ENCODE measurements at places on chromosomes 12 and 14. TPM values are rescaled to one million over a fixed set of nuclear protein-coding genes. Genes with fewer than 3 reads are reported as not detected.

DNA sequence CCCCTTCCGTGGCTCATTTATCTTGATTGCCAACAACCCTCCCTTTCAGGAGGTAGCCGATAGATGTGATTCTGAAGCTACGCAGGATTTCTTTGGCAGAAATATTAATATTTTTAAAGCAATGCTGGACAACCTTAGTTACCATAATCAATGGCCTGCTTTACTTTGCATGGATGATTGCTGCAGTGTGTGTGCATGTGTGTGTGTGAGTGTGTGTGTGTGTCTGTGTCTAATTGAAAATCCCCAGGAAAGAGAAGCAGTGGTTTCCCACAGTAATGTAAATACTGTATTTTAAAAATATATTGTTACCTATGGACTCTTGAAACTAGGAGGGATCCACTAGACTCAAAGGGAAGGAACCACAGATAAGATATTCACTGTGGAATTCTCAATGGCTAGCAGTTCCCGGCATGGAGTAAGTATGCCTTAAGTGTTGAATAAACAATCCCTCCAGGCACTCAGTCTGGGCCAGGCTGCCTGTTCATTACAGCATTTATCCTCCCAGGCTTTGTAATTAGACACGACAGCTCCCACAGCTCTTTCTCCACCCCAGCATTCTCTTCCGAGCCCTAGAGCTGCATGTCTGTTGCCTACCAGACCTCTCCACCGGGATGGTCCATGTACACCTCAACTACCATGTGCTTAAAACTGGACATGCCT, 22.5 kb upstream of the C14orf132 start:
- no peaks in the 10 kb centered on the region for H3K4me1 ChIP-seq
- DNase-seq = no peak
- H3K27me3 ChIP-seq = peaks cover 28% of the 10 kb centered on the region
- H3K27ac ChIP-seq = no peak overlapping the region
- no peak overlapping the region for H3K4me3 ChIP-seq

- no peaks in the 10 kb centered on the region for H3K36me3 ChIP-seq
- no peak for DNase-seq
- H3K27me3 ChIP-seq = peaks cover 4% of the 10 kb centered on the region
Observed at GRCh38 chr12:13194401-13195110, 2.0 kb upstream of the EMP1 start.

GRCh38 chr12:58030566-58031279, 89.4 kb downstream of the ATP23 start:
- no peaks in the 10 kb centered on the region for H3K27me3 ChIP-seq
- DNase-seq = no peak
- no peak overlapping the region for H3K27ac ChIP-seq
- H3K4me1 ChIP-seq = no peaks in the 10 kb centered on the region

- no peak for DNase-seq
- H3K36me3 ChIP-seq = no peaks in the 10 kb centered on the region
- no peak overlapping the region for H3K4me3 ChIP-seq
- no peak overlapping the region for H3K27ac ChIP-seq
- peaks cover 7% of the 10 kb centered on the region for H3K4me1 ChIP-seq
Observed at GRCh38 chr12:52260361-52261207, 13.9 kb upstream of the KRT86 start.

DNA sequence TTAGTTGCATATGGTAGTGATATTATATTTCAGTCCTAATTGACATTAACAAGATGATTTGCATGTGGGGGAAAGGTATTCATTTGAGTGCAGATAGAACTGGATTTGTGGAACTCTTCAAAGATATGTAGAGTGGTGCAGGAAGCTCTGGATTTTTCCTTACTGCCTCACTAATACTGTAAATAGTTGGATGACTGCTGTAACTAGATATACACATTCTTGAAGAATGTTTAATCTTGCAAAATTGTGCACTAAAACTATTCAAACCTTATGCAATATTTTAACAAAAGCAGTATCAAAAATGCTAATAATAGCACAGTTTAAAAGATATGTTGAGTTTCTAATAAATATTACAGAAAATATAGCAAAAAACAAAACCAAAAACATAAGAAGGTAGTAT, 43.1 kb upstream of the ATF7IP start:
- no peak overlapping the region for H3K4me3 ChIP-seq
- DNase-seq = no peak
- H3K27me3 ChIP-seq = no peaks in the 10 kb centered on the region
- H3K4me1 ChIP-seq = no peaks in the 10 kb centered on the region
- H3K27ac ChIP-seq = no peak overlapping the region

- H3K27ac ChIP-seq = no peak overlapping the region
- no peak overlapping the region for H3K4me3 ChIP-seq
- no peaks in the 10 kb centered on the region for H3K4me1 ChIP-seq
- H3K27me3 ChIP-seq = no peaks in the 10 kb centered on the region
- no peaks in the 10 kb centered on the region for H3K36me3 ChIP-seq
- DNase-seq = no peak
Observed at GRCh38 chr12:72901685-72902084, 629.5 kb downstream of the TRHDE start.

DNA sequence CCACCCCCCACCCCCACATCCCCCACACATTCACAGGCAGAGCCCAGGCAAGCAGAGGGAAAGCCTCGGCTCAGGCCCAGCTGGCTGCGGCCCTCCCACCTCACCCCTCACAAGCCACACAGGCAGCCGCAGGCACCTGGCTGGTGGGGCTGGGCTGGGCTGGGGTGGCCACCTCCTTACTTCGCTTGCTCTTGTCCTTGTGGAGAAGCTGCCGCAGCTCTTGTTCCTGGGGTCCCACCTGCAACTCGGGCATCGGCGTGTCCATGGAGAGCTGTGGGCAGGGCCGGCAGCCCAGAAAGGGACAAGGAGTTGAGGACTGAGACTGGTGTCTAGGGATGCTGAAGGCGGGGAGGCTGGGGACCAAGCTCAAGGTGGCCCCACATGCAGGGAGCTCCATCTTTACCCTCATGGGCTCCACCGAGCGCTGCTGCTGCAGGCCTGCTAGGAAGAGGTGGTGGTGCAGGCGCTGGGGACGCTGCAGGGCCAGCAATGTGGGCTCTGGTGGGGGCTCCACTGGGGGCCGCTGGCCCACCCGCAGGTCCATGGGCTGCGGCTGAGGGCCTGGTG, 21.2 kb downstream of the HDAC7 start:
- H3K27me3 ChIP-seq = no peaks in the 10 kb centered on the region
- H3K4me3 ChIP-seq = no peak overlapping the region
- peaks cover 63% of the 10 kb centered on the region for H3K36me3 ChIP-seq
- peak overlapping the region; percentile 78 for H3K27ac ChIP-seq
- H3K4me1 ChIP-seq = peaks cover 51% of the 10 kb centered on the region

- no peak overlapping the region for H3K4me3 ChIP-seq
- no peak for DNase-seq
Observed at GRCh38 chr12:81517296-81517695, 241.9 kb downstream of the PPFIA2 start.

GRCh38 chr14:102096569-102097188, 9.8 kb upstream of the HSP90AA1 start:
- no peak overlapping the region for H3K27ac ChIP-seq
- H3K27me3 ChIP-seq = no peaks in the 10 kb centered on the region
- no peak overlapping the region for H3K4me3 ChIP-seq

- peak; percentile 3 for DNase-seq
- no peak overlapping the region for H3K27ac ChIP-seq
- H3K4me3 ChIP-seq = no peak overlapping the region
- no peaks in the 10 kb centered on the region for H3K36me3 ChIP-seq
- H3K4me1 ChIP-seq = peaks cover 13% of the 10 kb centered on the region
Observed at GRCh38 chr14:22200977-22201605, 387.9 kb downstream of the DAD1 start.

The RIPK3 gene
- total RNA-seq = 6.5 TPM

The TMEM121 gene
- total RNA-seq = 12.0 TPM

Data from activated CD8-positive, alpha-beta T cell treated with anti-CD3 and anti-CD28 coated beads for 36 hours (primary cell).